CD4-positive, alpha-beta T cell treated with Interleukin-17A for 1 hour (primary cell): ENCODE measurements at places on chromosomes 16 and 17.

DNA sequence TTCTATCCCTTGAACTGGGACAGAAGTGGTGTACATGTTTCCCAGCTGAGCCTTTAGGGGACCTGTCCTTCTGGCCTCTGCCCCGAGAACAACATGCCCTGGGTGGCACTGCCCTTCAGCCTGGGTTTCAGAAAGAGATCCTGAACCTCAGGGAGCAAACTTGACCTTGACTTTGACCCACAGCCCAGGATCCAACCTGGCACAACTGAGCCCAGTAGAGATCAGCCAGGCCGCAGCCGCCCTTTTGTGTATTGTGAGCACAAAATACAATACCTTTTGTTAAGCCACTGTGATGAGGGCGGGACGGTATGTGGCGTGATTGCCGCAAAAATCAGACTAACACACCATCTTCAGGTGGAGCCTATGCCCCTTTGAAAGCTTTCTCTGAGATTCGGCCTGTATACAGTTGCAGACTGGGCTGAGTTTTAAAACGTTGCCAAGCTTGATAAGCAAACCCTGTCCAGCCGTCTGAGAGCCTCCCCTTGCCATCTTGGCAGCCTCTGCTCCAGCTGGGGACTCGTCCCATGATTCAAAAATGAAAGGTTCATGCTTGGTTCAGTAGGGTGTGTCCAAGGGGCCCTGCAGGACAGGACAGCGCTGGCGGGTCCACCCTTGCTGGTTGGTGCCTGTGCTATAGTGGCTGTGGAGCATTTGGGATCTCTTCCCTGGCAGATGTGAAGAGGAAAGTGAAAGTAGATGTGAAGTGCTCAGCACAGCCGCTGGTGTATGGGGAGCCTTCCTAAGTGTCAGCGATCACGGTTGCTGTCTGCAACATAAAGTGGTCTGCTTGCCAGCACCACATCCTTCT lies 40.3 kb downstream of the FOXL1 start:
- DNase-seq = no peak

- no peak for DNase-seq
Measured at GRCh38 chr17:70552982-70553334, 383.6 kb downstream of the KCNJ2 start.

GRCh38 chr16:70294385-70295025 lies 4.5 kb upstream of the DDX19B start:
- no peak for DNase-seq

DNA sequence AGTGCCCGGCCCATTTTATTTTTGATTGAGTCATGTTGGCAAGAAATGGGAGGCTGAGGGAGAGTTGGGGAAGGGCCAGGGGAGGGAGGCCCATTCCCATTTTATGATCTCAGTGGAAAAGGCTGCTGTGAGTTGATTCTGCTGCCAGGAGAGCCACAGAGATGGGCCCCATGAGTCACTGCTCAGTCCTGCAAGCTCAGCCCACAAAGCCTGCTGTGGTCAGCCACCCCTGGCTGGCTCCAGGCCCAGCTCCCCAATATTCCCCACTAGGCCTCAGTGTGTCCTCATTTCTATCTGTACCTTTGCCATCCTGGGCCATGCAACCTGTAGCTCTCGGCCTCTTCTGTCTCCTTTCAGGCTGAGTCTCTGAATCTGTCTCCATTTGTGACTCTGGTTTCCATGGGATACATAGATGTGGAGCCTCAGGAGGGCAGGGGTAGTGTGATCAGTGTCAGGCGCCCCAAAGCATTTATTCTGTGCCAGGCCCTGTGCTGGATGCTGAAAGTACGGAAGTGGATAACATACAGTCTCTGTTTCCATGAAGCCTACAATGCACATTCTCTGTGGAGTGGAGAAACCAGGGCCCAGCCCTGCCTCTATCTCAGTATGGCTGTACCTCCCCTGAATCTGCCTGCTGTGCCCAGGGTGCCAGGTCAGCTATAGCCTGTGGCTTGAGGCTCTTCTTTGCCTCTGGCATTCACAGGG lies 1.9 kb upstream of the PLEKHG4 start:
- DNase-seq = no peak

DNA sequence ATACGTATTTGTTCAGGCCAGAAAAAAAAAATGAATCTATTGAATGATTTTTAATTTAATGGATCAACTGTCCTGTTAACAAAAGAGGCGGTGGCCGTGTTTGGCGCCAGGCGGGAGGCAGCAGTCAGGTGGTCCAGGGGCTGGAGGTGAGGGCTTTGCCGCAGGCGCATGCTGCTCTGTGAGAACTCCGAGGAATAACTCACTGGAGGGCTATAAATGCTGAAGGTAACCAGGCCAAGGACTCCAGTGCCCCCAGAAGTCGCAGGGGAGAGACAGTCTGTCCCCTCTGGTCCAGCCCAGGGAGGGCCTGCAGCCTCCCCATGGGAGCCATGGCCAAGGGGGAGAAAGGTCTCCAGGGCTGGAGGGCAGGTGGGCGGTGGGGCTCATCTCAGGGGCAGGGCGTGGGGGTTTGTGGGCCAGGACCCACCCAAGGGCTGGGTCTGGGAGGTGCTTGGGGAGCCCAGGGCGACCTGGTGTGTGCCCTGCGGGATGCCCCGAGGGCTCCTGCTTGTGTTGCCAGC lies 7.1 kb upstream of the BAHCC1 start:
- no peak for DNase-seq

DNA sequence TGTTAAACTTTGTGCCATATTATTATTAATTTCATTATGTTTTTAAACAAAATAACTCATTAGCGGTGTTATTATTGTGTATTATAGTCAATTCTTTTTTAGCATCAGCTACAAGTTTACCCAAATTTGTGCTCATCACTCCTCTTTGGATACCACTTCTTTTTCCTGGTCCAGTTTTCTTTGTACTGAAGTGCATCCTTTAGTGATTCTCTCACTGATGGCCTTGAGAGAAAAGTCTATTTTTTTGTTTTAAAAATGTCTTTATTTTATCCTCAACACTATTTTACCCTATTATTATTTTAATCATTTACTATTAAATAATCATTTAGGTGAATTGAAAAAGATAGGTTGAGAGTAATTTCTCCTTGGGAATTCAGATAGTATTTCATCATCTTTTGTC lies 99.2 kb downstream of the RGS9 start:
- DNase-seq = no peak

DNA sequence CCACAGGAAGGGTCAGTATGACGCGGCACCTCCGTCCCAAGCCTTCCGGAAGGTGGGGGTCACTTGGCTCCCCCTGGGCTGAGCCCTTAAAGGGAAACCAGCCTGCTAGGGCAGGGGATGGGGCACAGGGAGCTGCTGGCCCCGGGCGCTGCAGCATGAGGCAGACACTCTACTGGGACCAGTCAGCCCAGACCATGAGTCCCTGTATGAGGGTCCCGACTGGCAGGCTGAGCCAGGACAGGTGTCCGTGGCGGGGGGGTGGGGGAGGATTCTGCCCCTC lies 43.4 kb upstream of the ZC3H18 start:
- no peak for DNase-seq

- no peak for DNase-seq
Measured at GRCh38 chr16:71707199-71707598, 17.3 kb downstream of the PHLPP2 start.

DNA sequence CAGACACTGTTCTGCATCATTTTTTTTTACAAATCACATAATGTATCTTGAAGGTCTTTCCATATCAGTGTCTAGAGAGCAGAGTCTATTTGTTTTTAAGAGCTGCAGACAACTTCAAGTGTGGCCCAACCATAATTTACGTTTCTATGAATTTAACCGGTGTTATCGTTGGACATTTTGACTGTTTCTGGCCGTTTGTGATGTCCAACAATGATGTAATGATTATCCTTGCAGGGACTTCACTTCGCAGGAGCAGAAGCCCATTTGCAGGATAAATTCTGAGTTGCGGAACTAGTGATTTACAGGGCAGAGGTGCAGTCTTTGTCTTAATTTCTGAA lies 26.9 kb upstream of the HLF start:
- DNase-seq = no peak

DNA sequence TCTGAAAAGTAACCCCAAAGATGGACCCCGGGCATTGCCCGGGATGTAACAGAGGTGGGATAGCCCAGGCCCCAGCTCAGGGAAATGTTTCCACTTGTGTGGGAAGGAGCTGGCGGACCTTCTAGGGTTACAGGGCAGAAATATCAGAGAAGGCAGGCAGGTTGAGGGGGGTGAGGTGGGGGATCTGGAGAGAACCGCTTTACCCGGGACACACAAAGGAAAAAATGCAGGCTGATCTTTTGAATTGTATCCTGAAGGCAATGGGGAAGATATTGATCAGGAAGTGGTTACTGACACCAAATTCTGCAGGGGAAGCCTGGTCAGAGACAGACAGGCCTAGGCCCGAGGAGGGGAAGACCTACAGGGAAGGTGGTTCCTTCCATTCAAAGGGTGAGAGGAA lies 3.5 kb downstream of the SLC47A1 start:
- no peak for DNase-seq

DNA sequence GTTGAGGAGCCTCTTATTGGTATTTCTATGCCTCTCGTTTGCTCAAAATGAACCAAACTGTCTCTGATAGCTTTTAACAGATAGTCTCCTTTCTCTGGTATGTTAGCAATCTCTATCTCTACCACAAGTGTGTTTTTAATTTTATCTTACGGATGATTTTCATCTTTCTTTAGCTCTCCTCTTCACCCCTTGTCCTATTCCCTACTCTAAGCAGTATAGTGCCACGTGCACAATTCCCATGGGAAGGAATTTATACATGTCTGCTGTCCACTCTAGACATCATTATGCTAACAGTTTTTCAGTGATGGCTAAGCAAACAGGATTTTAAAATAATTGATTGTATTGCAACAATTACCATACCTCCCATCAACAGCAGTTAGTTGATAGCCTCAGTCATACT lies 177.3 kb downstream of the CYB561 start:
- DNase-seq = no peak

DNA sequence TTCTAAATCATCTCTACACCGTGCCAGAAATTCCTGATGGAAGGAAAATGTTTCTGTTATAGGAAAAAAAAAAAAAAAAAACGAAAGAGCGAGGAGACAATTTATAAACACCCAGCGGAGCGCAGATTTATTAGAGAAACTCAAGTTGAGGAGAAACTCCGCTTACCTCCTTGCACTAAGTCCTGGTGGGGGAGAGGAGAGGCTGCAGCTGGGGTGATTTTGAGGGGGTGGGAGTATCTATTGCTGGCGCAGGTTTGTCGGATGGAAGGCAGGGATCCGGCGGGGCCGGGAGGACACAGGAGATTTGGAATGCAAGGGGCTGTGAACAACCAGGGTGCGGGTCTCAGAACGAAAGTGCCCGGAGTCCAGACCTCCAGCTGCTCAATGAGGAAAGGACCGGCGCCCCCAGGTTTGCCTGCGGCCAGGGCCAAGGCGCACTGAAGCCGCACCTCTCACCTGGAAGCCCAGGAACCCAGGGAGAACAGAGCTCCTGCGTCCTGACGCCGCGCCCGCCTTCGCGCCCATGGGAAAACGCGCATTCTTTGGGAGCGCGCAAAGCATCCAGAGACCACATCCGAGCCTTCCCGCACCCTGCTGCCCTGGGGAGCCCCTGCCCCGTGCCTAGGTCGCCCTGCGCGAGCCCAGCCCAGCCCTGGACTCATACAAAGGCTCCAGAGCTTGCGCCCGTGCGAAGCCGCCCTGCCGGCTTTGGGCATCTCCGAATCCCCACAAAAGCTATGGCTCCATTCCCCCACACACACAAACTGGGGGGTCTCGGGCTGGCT lies 2.6 kb upstream of the HOXB8 start:
- DNase-seq = no peak

DNA sequence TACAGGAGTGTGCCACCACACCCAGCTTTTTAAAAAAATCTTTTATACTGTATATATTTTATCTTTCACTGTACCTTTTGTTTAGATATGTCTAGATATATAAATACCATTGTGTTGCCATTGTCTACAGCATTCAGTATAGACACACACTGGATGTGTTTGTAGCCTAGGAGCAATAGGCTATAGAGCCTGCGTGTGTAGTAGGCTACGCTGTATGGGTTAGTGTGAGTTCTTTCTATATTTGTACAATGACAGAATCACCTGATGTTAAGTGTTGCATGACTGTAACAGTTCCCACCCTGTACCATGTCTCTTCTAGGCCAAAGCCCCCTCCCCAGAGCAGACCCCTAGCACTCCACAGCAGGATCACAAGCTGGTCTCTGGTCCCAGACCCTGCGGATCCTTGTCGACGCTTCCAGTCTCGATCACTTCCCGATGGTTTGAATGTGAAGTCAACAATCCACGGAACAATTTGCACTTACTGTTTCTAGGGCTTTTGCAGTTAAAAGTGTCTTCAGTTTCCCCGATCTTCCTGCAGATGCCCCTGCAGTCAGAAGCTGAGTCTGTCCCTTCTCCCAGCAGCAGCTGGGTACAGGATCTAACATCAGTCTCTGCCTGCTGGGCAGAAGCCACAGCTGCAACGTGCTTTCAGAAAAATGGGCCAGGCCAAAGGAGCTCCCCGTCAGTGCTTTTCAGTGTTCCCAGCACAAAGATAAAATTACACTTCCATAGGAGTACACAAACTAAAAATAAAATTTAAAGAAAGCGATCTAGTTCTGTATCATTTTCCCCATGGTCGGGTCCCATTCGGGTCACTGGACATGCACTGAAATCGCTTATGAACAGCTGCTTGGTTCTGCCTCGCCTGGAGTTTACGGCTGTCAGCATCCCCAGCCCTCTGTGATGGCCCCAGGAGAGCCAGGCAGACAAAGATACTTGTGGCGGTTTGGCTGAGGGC lies 35.4 kb downstream of the ADAM11 start:
- DNase-seq = no peak

- no peak for DNase-seq
Measured at GRCh38 chr16:55147396-55147795, 176.6 kb upstream of the IRX6 start.

GRCh38 chr17:16999931-17000625 lies 28.2 kb upstream of the TNFRSF13B start:
- no peak for DNase-seq
